ENCODE measurements at places on chromosomes 12 and 14. TPM values are rescaled to one million over a fixed set of nuclear protein-coding genes. Genes with fewer than 3 reads are reported as not detected.

- no peak overlapping the region for H3K4me3 ChIP-seq
- no peaks in the 10 kb centered on the region for H3K27me3 ChIP-seq
- H3K36me3 ChIP-seq = no peaks in the 10 kb centered on the region
- H3K4me1 ChIP-seq = no peaks in the 10 kb centered on the region
These were observed 42.1 kb downstream of the MGST1 start for GRCh38 chr12:16389594-16389993.

GRCh38 chr14:99838639-99839134, 45.5 kb downstream of the EML1 start:
- H3K4me3 ChIP-seq = no peak overlapping the region
- H3K4me1 ChIP-seq = no peaks in the 10 kb centered on the region
- H3K27ac ChIP-seq = no peak overlapping the region
- DNase-seq = no peak

PARPBP gene
- total RNA-seq = 27.2 TPM

DNA sequence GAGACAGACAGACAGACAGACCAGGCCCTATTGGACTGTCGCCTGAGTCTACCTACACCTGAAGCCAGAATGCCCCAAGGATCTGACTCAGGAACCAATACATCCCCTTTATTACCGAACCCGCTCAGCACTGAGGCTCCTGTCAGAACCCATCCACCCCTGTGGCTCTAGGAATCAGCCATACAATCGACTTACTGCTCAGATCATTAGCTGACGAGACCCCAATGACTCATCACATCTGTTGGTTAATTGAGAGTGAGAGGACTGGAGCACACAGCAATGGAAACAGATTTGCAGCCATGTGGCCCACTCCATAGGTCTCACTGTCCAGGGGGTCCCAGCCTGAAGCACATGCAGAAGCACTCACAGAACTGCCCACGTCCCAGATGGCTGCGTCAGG, 15.2 kb downstream of the ITPK1 start:
- no peak for DNase-seq
- peaks cover 49% of the 10 kb centered on the region for H3K4me1 ChIP-seq
- no peaks in the 10 kb centered on the region for H3K27me3 ChIP-seq
- no peak overlapping the region for H3K27ac ChIP-seq
- H3K36me3 ChIP-seq = peaks cover 3% of the 10 kb centered on the region

DNA sequence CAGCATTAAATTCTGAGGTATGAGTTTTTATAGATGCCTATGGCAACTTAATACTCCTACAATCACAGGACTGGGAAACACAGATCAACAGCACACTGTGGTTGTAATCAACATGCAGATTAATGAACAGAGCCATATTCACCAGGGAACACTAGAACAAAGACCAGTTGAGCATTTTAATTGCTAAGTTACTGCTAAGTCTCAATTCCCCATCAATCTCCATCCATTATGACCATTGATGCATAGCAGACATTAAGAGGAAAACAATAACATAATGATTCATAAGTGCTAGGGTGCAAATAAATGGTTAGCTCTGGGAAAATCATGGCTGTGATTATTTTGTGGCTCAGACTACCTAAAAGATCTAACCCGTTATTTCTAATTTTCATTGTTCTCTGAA, 505.6 kb downstream of the TRHDE start:
- no peaks in the 10 kb centered on the region for H3K27me3 ChIP-seq
- DNase-seq = no peak
- H3K27ac ChIP-seq = no peak overlapping the region
- no peaks in the 10 kb centered on the region for H3K36me3 ChIP-seq
- no peak overlapping the region for H3K4me3 ChIP-seq
- H3K4me1 ChIP-seq = no peaks in the 10 kb centered on the region
